ENCODE measurements at places on chromosomes 7 and 10. TPM values are rescaled to one million over a fixed set of nuclear protein-coding genes. Genes with fewer than 3 reads are reported as not detected.

GRCh38 chr10:16519908-16520861 is 1.5 kb downstream of the C1QL3 start:
- H3K4me1 ChIP-seq = no peaks in the 10 kb centered on the region
- H3K27me3 ChIP-seq = no peaks in the 10 kb centered on the region
- no peaks in the 10 kb centered on the region for H3K36me3 ChIP-seq
- DNase-seq = no peak
- H3K27ac ChIP-seq = no peak overlapping the region

Gene BHLHA15
- 3.4 TPM for total RNA-seq

Gene UPK3B
- total RNA-seq = 9.1 TPM

DNA sequence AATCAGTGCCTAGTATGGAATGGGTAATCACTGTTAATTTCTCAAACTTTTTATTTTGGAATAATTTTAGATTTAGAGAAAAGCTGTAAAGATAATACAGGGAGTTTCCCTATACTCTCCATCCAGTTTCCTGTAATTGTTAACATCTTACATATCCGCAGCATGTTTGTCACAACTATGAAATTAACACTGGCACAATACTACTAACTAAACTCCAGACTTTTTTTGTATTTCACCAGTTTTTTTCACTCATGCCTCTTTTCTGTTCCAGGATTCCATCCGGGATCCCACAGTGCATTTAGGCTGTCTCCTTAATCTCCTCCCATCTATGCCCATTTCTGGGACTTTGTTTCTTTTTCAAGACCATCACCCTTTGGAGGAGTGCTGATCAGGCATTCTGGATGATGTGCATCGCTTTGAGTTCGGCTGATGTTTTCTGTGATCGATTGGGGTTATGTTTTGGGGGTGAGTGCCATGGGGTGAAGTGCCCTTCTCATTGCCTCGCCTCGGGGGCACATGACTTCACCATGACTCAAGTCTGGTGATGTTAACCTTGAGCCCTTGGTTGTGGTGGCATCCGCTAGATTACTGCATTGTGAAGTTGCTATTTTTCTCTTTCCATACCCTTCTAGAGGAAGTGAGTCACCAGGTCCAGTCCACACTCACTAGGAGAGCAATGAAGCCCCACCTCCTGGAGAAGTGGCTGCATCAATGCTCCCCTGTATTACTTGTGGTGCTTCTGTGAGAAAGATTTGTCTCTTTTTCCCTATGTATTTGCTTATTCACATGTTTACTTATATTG is 43.9 kb upstream of the GRB10 start:
- no peak overlapping the region for H3K4me3 ChIP-seq
- H3K4me1 ChIP-seq = no peaks in the 10 kb centered on the region
- H3K36me3 ChIP-seq = no peaks in the 10 kb centered on the region
- no peak for DNase-seq
- H3K27me3 ChIP-seq = no peaks in the 10 kb centered on the region

Gene RELN
- 4.3 TPM for total RNA-seq

- no peaks in the 10 kb centered on the region for H3K36me3 ChIP-seq
- H3K27me3 ChIP-seq = no peaks in the 10 kb centered on the region
- H3K4me1 ChIP-seq = no peaks in the 10 kb centered on the region
- no peak overlapping the region for H3K27ac ChIP-seq
These were observed 56.3 kb upstream of the MDFIC start for GRCh38 chr7:114865564-114865963.

- no peak for DNase-seq
- H3K4me1 ChIP-seq = no peaks in the 10 kb centered on the region
- no peaks in the 10 kb centered on the region for H3K36me3 ChIP-seq
These were observed 201.4 kb downstream of the ADRA2A start for GRCh38 chr10:111278266-111278665.

Gene PTPRZ1
- total RNA-seq = not detected

Gene HMX3
- total RNA-seq = not detected

Gene PON1
- not detected for total RNA-seq

Gene ZNF32
- total RNA-seq = 25.3 TPM

Gene SLC16A12
- not detected for total RNA-seq

Gene PON3
- total RNA-seq = 15.0 TPM

DNA sequence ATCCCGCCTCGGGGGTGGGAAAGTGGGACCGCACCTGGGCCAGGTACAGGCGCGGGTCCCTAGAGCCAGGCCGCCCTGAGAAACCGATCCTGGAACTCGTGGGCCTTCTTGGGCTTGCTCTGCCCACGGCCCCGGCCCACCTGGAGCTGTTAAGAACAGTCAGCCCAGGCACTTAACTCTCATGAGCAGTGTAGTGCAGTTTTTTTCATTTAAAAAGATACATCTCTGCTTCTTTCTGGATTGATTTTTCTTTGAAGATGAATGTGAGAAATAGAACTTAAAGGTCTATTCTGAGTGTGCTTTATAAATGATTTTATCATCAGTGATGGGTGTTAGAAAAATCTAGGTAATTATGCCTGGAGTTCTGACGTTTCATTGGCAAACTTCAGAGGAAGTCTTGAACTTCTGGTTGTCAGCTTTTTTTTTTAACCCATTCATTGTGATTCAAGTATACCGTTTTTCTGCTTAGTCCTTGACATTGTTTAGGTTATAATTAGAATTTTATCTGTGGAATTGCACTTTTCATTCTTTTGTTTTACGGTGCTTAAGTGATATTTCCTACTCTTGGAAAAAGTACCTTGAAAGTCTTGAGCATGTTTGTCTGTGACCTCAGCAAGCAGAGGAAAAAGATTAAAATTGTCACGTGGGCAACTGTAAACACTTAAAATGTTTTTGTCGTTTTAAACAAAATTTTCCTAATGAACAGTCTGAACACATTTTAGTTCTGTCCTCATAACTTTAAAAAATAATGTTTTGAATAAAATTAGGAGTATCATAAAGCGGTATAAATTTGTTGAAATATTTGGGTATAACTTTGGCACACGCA is 906 bp downstream of the CDK1 start:
- H3K27ac ChIP-seq = peak overlapping the region; percentile 96
- peak overlapping the region; percentile 92 for H3K4me3 ChIP-seq
- 0 out of 2 replicates have a peak, but pooled peaks cover 1% of the 10 kb centered on the region for H3K36me3 ChIP-seq
- H3K4me1 ChIP-seq = peaks cover 22% of the 10 kb centered on the region
- H3K27me3 ChIP-seq = no peaks in the 10 kb centered on the region

Gene LRRN3
- 0.68 TPM for total RNA-seq

Gene TAS2R4
- 1.3 TPM for total RNA-seq

Gene MYL10
- not detected for total RNA-seq

- no peaks in the 10 kb centered on the region for H3K27me3 ChIP-seq
- 0 out of 2 replicates have a peak, but pooled peaks cover 5% of the 10 kb centered on the region for H3K4me1 ChIP-seq
- H3K27ac ChIP-seq = no peak overlapping the region
- no peak overlapping the region for H3K4me3 ChIP-seq
These were observed 64.8 kb upstream of the DNAJB6 start for GRCh38 chr7:157271991-157272324.

DNA sequence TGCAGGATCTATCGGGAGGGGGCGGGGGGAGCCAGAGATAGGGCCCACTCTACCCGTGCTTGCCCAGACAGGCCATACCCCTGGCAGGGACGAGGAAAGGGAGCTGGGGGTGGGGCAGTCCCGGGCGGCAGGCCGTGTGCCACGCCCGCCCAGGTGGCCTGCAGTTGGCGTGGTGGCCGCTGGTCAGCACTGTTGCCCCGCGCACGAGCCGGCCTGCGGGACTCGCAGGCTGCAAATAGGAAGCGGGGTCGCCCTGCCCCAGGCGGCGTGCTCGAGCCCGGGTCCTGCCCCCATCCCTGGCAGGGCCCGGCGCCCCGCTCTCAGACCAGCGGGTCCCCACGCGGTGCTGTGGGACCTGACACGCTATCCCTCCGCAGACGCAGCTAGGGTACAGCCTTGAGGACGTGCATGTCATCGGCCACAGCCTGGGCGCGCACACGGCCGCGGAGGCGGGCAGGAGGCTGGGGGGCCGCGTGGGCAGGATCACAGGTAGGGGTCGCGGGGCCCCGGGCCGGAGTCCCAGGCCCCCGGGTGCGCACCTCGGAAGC is 6.7 kb downstream of the PNLIPRP2 start:
- H3K36me3 ChIP-seq = no peaks in the 10 kb centered on the region
- peak; percentile 58 for DNase-seq
- H3K27me3 ChIP-seq = no peaks in the 10 kb centered on the region
- no peaks in the 10 kb centered on the region for H3K4me1 ChIP-seq
- H3K4me3 ChIP-seq = peak overlapping the region; percentile 58

GRCh38 chr10:82867056-82867455 is 992.1 kb downstream of the NRG3 start:
- H3K4me3 ChIP-seq = no peak overlapping the region
- no peaks in the 10 kb centered on the region for H3K4me1 ChIP-seq
- no peak overlapping the region for H3K27ac ChIP-seq
- H3K27me3 ChIP-seq = no peaks in the 10 kb centered on the region
- no peak for DNase-seq

GRCh38 chr7:127393368-127394058 is 1.0 kb upstream of the ZNF800 start:
- H3K4me1 ChIP-seq = no peaks in the 10 kb centered on the region
- H3K36me3 ChIP-seq = no peaks in the 10 kb centered on the region
- H3K4me3 ChIP-seq = peak overlapping the region; percentile 73
- peak overlapping the region; percentile 93 for H3K27ac ChIP-seq
- DNase-seq = peak; percentile 12

DNA sequence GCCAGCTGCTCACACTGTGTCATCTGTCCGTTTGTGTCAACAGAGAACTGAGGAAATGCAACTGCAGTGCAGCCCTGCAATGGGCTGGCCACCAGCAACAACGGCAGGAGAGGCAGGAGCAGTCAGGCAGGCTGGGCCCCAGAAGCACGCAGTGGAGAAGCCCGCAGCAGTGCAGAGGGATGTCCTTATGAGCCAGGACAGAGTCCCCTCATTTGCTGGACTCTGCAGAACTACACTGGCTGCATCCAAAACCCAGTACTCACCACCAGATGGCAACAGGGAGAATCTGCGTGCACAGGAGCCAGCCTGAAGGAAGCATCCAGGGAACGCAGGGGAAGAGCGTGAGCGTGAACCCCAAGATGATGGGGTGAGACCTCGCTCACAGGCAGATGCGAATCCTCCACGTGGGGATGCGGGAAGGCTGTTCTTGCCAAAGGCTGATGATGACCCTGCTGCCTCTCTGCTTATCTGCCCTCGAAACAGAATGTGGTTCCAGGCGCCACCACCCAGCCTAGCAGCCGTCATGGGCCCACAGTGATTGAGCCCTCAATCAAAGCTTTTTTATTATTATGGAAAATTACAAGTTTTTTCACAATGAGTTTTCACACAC is 232.1 kb downstream of the PTPRN2 start:
- DNase-seq = peak; percentile 20
- H3K4me1 ChIP-seq = no peaks in the 10 kb centered on the region
- no peaks in the 10 kb centered on the region for H3K36me3 ChIP-seq
- no peak overlapping the region for H3K27ac ChIP-seq

Gene PRKG1
- total RNA-seq = 0.12 TPM

- H3K27ac ChIP-seq = no peak overlapping the region
- no peak overlapping the region for H3K4me3 ChIP-seq
- no peaks in the 10 kb centered on the region for H3K36me3 ChIP-seq
- H3K27me3 ChIP-seq = no peaks in the 10 kb centered on the region
These were observed 181.9 kb downstream of the CDCA7L start for GRCh38 chr7:21763818-21764217.

Gene CCL24
- total RNA-seq = not detected

- H3K27me3 ChIP-seq = no peaks in the 10 kb centered on the region
- H3K36me3 ChIP-seq = no peaks in the 10 kb centered on the region
- H3K27ac ChIP-seq = no peak overlapping the region
These were observed 63.7 kb downstream of the ZNRF2 start for GRCh38 chr7:30348083-30348560.

Gene CALML3
- total RNA-seq = 0.18 TPM

GRCh38 chr7:151428378-151429236 is 11.3 kb downstream of the CRYGN start:
- H3K4me1 ChIP-seq = peaks cover 33% of the 10 kb centered on the region
- peak overlapping the region; percentile 94 for H3K27ac ChIP-seq
- no peaks in the 10 kb centered on the region for H3K27me3 ChIP-seq
- no peak overlapping the region for H3K4me3 ChIP-seq
- DNase-seq = peak; percentile 71
- no peaks in the 10 kb centered on the region for H3K36me3 ChIP-seq

Gene VGF
- 1.3 TPM for total RNA-seq

DNA sequence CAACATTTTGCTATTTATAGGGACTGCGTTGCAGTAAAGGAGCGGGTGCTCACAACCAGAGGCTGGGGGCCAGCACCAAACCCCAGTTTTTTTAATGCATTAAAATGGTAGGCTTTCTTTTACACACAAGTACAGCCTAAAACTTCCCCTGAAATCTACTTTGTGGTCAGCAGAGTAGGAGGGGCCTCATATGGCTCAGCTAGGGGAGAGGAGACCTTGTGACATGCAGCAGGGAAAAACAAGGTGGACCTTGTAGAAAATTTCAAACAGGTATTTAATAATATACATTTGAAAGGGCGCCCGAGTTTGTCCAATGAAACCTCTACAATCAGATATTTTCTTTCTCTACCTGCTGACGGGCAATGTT is 1.4 kb downstream of the CCDC136 start:
- DNase-seq = no peak
- no peaks in the 10 kb centered on the region for H3K36me3 ChIP-seq
- H3K27ac ChIP-seq = no peak overlapping the region
- peaks cover 1% of the 10 kb centered on the region for H3K27me3 ChIP-seq
- H3K4me3 ChIP-seq = no peak overlapping the region

GRCh38 chr7:16479591-16479990 is 14.1 kb upstream of the SOSTDC1 start:
- H3K27me3 ChIP-seq = no peaks in the 10 kb centered on the region
- H3K4me1 ChIP-seq = peaks cover 6% of the 10 kb centered on the region
- H3K36me3 ChIP-seq = no peaks in the 10 kb centered on the region
- no peak for DNase-seq
- no peak overlapping the region for H3K27ac ChIP-seq

DNA sequence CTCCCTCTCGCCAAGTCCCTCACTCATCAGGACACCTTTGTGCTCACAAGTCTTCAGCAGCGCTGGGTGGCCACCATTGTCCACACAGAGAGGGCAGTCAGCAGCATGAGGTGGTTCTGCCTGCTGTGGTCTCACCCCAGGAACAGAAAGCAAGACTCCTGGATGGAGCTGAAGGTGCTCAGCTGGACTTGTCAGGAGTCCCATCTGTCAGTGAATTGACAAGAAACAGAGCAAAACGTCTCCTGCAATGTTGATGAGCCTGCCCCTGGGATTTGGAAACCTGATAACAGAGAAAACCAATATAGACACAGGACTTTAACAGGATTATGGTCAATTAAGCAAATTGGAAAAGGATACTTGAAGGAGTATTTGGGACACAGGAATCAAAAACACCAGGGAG is 122.2 kb upstream of the PRSS58 start:
- no peaks in the 10 kb centered on the region for H3K27me3 ChIP-seq
- no peak overlapping the region for H3K4me3 ChIP-seq
- no peaks in the 10 kb centered on the region for H3K36me3 ChIP-seq
- H3K27ac ChIP-seq = no peak overlapping the region

Gene ATG9B
- 4.3 TPM for total RNA-seq

GRCh38 chr10:34319197-34319846 is 495.8 kb downstream of the PARD3 start:
- no peaks in the 10 kb centered on the region for H3K27me3 ChIP-seq
- H3K4me1 ChIP-seq = peaks cover 10% of the 10 kb centered on the region
- peak; percentile 60 for DNase-seq
- H3K27ac ChIP-seq = no peak overlapping the region
- no peaks in the 10 kb centered on the region for H3K36me3 ChIP-seq
- no peak overlapping the region for H3K4me3 ChIP-seq

Gene PGAM2
- total RNA-seq = not detected

Gene GPR37
- total RNA-seq = 0.50 TPM

Gene CYP3A7
- total RNA-seq = not detected

Measured in Caco-2 (cell line).